ENCODE measurements at places on chromosomes 3 and 15.

DNA sequence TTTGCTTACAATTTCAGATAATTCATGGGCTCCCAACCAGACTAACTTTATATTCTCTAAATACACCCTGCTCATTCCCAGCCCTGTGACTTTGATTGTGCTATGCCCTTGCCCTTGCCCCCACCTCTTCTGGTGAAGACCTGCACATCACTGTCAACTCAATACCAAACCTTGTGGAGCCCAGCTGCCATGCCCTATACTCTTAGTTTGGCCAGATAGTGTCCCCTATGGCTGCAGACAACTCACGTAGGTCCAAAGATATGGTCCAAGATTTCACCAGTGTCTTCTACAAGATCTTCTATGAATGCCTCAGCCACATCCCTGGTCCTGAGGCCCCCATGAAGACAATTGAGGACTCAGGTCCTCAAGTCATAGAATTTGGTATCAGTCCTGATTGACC, 118.3 kb upstream of the EIF1B start:
- no peak for DNase-seq

GRCh38 chr15:66882251-66883020, 180.4 kb downstream of the SMAD6 start:
- DNase-seq = no peak

GRCh38 chr15:50183112-50183794, 1.3 kb downstream of the SLC27A2 start:
- DNase-seq = no peak

DNA sequence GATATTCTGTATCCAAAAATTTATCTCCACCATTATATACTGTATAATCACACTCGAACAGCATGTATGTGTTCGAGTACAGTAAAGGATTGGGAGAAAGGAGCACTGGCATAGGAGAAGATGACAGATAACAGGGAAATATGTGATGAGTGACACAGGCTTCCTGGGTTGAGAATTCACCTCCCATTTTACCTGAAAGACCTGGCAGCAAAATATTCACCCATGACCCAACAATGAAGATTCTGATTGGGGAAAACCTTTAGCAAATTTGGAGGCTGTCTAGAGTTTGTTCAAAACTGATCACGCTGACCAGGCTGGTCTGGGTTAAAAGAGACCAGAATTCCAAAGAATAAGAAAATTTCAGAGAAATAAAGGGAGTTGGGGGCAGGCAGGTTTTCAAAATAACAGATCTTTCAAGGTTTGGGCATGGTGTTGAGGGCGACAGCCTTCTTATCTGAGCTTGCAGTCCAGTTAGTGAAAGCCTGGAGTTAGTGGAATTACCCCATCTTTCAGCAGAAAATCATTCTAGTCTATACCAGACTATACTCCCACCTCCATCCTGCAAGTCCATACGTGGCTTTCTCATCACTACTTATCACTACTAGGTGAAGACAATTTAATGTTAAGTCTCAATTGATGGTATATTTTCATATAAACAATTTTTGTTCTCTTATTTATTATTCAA, 42.8 kb upstream of the RSL24D1 start:
- no peak for DNase-seq

DNA sequence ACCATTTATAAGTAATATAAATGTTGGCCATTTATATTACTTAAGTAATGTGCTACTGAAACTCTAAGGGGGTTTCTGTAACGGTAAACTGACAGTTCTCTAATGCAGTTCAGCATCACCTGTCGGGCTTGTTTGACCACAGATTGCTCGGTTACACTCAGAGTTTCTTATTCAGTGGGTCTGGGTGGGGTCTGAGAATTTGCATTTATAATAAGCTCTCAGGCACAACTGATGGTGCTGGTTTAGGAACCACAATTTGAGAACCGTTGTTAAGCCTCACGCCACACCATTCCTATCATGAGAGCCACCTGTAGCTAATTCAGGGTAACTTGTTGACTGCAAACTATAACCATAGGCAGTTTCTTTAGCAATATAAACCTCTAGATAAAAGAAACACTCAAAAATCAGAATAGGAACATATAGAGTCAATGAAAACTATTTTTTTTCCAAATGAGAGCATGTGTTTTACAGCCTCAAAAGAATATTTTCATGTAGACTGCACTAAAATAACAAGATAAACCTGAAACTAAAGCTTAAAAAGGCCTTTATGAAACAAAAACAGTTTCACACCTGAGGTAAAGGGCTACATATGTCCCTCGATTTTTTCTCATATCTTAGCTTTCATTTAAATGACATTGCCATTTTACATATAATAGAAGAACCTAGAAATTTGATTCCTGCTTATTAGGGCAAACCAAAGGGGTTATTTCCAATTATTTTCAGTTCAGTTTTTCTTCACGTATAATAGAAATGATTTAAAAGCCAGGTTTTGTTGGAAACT, 604.8 kb downstream of the UNC13C start:
- no peak for DNase-seq

DNA sequence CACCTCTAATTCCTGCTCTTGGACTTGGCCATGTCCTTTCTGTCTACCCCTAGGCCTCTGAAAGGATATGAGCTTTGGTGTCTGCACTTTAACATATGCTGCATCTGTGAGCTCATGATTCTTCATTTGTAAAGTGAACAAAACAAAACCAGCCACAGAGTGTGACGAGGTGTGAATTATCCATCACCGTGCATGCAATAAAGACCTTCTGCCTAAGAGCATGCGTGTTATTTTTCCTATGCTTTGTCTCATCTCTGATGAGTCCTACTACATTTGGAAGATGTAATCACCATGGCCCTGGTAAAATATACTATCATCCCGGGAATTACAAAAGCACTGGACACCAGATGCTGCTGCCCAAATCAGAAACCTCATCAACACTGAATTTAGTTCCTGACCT, 103.5 kb upstream of the KCNAB1 start:
- DNase-seq = no peak

GRCh38 chr3:155079468-155079745, 712 bp upstream of the MME start:
- no peak for DNase-seq

GRCh38 chr15:51097553-51098330, 3.0 kb upstream of the TNFAIP8L3 start:
- no peak for DNase-seq

DNA sequence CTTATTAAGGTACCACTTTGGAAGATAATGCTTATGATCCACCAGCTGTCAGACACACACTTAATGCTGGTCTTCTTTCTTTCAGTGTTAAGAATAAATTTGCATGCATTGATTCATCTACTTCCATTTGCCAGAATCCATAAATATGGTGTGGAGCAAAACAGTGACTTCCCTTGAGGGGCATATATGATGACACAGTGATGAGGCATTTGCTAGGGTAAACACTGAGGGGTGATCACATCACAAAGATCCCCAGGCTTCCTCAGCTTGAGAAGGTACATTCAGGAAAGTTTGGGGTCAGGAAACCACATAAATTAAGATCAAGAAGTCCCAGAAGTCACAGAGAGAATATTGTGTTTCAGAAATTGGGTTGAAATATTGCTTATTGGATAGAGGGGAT, 9.9 kb upstream of the ZBED2 start:
- DNase-seq = no peak

DNA sequence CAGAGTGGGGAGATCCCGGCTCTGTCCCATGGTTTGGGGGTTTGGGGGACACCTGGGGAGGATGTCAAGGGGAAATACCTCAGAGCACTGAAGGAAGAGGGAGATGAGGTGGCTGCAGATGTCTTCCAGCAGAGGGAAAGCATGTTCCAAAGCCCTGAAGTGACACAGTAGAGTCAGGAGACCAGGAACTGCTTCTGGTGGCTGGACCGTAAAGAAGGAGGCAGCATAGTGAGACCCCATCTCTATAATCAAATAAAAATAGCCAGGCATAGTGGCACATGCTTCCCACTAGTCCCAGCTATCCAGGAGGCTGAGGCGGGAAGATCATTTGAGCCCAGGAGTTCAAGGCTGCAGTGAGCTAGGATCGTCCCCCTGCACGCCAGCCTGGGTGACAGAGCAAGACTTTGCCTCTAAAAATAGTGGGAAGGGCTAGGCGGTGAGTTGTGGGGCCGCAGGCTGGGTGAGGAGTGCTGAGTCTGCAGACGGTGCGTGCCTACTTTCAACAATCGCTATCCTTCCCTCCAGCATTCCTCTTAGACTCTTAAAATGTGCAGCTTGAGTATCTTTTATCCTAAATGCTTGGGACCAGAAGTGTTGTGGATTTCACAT, 26.2 kb downstream of the HES1 start:
- DNase-seq = no peak

DNA sequence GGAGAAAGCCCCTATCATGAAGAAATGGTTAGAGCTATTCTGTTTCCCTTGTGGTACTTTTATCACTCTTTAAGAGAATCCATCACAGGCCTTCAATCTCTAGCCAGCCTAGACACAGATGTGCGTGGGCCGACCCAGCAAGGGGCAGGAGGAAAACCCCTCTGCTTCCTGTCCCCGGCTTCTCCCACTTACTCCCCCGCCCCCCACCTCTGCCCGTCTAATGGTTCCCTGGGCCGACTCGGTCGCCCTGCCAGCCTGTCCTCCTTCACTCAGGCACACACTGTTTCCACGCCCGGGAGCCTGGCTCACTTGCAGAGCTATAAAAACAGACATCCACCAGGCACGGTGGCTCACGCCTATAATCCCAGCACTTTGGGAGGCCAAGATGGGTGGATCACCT, 58.3 kb upstream of the TFRC start:
- no peak for DNase-seq

DNA sequence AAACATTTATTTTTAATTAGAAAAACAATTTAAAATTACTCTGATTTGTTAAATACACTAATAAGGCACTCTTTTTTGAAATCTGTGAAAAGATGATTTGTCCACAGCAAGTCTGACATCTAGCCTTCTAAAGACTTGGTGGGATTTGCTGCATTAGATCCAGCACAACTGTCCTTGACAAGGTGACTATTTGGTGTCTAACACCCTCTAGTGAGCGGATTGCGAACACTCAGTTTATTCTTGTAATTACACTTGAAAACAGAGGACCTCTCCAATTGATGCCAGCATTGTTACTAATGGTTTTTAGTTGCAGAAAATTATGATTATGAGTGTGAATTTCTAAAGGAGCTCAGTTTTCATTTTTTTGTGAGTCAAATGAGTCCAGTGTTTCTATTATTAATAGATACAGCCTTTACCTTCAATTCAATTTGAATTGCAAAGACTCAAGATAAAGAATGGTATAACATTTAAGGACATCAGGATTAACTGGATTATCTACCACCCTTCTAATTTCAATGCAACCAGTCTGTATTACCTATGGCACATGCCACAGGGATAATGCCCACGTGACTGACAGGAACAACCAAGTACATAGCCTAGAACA, 29.7 kb upstream of the STRIT1 start:
- no peak for DNase-seq

GRCh38 chr15:77637851-77638692, 5.4 kb upstream of the LINGO1 start:
- DNase-seq = no peak

GRCh38 chr3:103085465-103085864, 650.6 kb downstream of the ZPLD1 start:
- no peak for DNase-seq

DNA sequence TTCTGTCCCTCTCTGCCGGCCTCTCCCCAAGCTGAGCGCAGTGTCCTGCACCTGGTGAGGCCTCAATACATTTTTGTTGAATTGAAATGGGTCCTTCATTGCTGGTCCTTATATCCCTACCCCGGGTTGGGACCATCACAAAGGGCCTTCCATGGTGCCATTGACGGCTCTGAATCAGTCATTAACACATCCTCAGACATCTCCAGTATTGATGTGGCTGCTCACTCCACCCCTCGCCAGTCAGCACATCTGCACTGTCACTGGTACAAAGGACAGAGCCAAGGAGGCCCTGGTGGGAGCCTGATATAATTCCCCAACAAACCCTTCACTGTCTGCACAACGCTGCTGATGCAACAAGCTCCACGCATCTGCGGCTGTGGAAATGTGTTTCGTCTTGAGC, 191.6 kb upstream of the TOPAZ1 start:
- no peak for DNase-seq

DNA sequence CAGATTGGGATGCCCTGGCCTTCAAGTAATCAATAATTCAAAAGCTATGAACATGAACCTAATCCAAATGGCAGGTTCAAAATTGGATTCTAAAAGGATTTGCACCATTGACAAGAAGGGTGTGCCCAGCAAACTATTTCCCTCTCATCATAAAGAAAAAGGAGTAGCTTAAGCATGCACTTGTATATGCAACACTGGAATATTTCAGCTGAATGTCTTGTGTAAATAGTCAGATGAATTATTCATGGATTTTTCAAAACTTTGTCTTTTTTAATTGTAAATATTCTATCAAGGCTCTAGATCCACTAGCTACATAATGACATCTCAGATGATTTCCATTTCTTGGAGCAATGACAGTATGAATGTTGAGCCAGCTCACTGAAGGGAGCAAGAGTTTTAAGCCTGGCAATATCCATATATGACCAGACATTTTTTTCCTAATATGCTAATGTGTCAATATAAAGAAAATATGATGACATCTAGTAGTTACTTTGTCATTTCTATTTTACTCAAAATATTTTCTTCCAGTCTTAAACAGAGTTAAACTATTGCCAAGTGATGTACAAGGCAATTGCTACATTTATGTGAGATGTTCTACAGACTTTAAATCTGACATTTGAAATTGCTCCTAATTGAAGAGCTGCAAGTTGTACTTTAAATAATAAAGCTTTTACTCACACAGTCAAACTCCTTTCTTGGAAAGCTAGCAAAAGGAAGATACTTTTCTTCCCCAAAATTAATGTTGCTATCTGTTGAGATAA, 230.5 kb upstream of the AGTR1 start:
- DNase-seq = no peak

- DNase-seq = no peak
Observed at GRCh38 chr15:80556694-80557367, 138.3 kb upstream of the ABHD17C start.

GRCh38 chr3:155026999-155027591, 53.0 kb upstream of the MME start:
- DNase-seq = no peak

DNA sequence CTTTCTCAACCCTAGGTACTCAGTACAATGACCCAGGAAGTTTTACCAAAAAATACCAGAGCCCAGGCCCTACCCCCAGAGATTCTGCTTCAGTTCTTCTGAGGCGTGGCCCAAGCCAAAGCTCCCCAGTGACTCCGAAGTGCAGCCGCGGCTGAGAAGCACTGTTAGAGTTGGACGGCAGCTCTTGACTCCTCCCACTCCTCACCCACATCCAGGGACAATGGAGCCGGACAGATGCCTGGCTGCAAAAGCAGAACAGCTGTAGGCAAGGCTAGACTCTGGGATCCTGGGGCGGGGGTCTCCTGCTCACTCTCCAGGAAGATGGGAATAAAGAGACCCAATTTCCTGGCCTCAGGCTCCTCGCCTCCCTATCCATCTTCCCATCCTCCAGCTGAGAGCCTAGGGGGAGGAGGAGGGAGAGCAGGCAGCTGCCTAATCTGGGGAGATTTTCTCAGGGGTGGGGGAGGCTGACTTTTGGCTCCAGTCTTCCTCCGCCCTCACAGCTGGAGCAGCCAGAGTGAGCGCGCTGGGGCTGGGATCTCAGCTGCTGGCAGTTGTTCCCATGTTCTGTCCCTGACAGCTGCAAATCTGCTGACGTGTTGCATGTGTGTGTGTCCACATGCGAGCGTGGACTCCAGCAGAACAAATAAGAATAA, 223.8 kb downstream of the OPA1 start:
- DNase-seq = peak; percentile 73

- DNase-seq = no peak
Observed at GRCh38 chr3:32366638-32367397, 24.8 kb upstream of the CMTM7 start.

Data from spleen (tissue), 13 donors.